ENCODE measurements at places on chromosomes 11 and 22.
A peak's percentile ranks its signal among the peaks of the same experiment; 100 is the strongest.

GRCh38 chr22:22989856-22990255, 80.5 kb upstream of the GNAZ start:
- DNase-seq: no peak

DNA sequence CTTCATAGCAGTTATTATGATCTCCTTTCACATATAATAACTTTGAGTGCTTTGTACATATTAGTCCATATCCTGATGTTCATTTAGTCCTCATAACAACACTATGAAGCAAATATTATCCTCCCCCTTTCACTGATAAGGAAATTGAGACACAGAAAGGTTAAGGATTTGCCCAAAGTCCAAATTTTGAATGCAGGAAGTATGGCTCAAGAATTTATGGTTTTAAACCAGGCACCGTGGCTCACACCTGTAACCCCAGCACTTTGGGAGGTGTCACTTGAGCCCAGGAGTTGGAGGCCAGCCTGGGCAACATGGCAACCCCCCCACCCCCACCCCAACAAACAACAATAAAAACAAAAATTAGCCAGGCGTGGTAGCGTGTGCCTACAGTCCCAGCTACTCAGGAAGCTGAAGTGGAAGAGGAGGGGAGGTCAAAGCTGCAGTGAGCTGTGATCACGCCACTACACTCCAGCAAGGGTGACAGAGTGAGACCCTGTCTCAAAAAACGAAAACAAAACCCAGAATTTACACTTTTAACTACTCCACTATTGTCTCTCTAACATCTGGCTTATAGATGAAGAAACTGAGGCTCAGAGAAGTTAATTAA, 8.6 kb downstream of the CCDC34 start:
- DNase-seq: no peak

GRCh38 chr11:76217653-76218160, 11.4 kb upstream of the WNT11 start:
- no peak for DNase-seq

- DNase-seq: peak; percentile 76
These were observed 19.3 kb downstream of the MTFP1 start for GRCh38 chr22:30444632-30445437.

GRCh38 chr11:122850076-122850631, 11.9 kb downstream of the CRTAM start:
- no peak for DNase-seq

GRCh38 chr11:130037058-130037457, 32.6 kb upstream of the APLP2 start:
- DNase-seq: no peak

DNA sequence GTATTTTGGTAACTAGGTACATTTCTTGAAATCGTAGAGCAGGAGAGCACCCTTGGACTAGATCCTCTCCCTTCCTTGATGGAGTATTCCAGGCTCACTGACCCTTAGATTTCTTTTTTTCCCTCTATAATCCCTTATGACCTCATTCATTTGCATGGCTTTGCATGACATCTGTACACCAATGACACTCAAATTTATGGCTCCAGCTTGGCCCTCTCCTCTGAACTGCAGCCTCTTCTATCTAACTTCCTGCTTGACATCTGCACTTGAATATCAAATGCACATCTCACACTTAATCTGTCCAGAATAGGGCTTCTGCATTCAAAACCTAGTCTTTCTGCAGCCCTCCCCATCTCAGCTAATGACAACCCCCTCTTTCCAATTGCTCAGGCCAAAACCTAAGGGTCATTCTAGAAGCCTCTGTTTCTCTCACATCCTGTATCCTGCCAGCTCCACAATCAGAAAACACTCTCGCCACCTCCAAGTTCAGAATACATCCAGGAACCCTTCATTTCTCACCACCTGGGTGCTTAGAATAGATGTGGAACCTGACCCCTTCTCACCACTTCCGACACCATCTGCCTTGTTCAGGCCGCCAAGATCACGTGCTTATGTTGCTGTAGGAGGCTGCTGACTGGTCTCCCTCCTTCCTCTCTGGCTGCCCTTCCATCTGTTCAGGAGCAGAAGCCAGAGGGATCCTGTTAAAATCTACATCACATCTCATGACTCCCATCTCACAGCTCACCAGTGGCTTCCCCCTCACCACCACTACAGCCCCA, 138.9 kb upstream of the MTNR1B start:
- peak; percentile 49 for DNase-seq

DNA sequence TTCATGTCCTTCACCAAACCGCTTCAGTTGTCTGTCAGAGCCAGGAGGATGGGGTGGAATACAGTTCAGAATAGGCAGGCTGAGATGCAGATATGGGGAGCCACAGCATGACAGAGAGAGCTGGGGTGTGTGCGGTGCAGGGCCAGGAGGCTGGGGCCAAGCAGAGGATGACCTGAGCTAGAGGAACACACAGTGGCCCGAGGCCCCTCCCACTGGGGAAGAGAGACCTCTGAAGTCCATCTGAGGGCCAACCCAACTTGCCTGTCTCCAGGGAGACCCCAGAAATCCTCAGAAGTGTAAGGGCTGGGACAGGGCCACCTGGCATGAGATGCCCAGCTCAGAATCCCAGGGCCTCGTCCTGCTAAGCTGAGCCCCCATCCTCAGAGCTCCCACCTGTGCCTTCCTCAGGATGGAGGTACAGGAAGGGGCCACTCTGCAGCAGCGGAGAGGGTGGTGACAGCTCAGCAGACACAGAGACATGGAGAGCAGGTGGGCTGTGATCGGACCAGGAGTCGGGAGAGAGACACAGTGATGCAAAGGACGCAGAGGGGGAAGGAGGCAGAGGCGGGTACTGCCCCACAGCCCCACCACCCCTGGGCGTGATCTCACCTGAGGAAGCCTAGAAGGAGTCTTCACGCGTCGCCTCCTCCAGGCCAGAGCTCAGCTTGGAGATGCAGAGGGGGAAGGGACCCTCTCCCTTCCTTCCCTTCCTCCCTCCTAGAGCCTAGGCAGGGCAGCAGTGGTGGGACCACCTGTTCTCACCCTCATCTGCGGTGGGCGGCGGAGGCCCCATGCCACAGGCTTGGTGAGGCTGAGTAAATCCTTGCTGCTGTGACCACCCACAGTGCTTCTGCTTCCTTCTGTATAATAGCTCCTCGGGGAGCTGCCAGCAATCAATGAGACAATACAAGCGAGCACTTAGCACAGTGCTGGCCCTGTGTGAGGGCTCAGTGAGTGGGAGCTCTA, 9.1 kb upstream of the TUB start:
- no peak for DNase-seq

DNA sequence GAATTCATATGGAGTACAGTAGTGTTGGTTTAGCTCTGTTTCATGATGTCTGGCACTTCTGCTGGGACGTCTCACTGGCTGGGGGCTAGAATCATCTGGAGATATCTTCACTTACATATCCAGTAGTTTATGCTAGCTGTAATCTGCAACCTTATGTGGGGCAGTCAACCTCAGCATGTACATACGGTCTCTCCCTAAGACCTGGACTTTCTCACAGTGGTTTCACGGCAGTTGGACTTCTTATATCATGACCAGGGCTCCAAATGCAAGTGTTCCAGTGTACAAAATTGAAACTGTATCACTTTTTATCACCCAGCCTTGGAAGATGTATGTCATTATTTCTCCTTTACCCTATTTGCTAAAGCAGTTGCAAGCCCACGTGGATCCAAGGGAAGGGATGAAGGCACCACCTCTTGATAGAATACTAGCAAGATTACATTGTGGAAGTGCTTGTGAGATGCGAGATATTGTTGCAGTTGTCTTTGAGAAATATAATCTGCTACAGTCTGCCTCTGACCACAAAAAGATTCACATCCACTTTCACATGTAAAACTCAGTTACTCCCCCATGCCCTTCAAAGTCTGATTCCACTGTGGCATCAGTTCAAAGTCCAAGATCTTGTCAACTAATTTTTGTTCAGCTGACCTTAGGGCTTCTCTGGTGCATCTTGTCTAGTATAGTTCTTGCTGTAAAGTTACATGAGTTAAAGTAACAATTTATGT, 316.6 kb upstream of the NCAM1 start:
- DNase-seq: no peak

DNA sequence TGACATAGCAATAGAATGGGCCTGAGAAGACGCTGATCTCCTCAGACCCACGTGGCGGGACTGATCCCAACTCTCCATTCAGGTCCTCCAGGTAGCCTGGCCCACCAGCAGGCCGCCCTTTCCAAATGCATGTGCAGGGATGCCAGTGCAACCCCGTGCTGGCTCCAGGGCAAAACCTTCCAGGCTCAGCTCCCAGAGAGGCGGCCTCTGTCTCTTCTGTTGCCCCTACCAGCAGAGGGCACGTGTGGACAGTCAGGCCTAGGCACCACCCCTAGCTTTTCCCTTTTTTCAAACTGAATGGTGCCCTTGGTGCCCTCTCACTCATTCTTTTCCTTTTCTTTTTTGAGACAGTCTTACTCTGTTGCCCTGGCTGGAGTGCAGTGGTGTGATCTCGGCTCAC, 121.7 kb downstream of the OSBP2 start:
- DNase-seq: no peak

GRCh38 chr11:9516113-9516512, 55.3 kb downstream of the ZNF143 start:
- DNase-seq: no peak

- no peak for DNase-seq
These were observed 68.6 kb downstream of the ATXN10 start for GRCh38 chr22:45740236-45740635.

GRCh38 chr11:74989260-74989638, 516 bp downstream of the NEU3 start:
- DNase-seq: no peak

DNA sequence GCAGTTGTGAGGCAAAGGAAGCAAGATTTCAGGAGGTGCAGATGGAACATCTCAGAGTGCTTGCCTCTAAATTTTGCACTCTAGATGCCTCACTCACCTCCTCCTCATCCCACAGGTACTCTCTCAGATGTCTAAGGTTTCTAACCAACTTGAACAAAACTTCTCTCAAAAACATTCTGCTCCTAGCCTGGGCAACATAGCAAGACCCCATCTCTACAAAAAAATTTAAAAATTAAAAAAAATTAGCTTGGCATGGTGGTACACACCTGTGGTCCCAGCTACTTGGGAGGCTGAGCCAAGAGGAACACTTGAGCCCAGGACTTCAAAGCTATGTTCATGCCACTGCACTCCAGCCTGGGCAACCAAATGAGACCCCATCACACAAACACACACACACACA, 4.2 kb downstream of the ZNF280A start:
- no peak for DNase-seq

DNA sequence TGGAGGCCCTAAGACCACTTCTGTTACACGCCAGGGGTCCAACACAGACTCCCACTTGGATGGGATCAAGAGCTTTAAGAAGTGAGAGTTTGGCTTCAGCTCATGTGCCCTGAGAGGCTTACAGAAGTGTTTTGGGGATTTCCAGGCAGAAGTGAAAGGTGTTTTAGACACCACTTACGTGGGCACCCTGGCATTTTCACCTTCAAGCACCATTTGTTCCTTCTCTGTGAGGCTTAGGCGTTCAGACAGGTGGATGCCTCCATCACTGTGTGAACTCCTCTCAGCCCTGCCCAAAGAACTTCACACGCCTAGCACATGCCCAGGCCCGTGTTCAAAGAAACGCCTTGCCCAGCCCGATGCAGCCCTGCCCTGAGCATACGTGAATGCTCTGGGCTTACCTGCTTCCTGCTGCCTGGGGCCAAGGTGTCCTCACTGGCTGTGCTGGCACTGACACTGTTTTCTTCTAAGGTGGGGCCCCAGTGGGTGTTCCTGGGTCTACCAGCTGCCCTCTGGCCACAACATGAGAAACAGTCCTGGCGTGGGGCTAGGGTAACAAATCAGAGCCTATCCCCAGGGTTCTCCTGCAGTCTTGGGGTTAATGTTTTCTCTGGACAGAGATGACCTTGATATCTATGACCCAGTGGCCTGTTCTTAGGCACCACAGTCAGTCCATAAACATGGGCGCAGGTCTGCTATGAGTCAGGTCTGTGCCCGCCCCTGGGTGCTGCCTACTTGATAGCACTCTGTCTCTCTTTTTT, 34.0 kb downstream of the AMPD3 start:
- no peak for DNase-seq

DNA sequence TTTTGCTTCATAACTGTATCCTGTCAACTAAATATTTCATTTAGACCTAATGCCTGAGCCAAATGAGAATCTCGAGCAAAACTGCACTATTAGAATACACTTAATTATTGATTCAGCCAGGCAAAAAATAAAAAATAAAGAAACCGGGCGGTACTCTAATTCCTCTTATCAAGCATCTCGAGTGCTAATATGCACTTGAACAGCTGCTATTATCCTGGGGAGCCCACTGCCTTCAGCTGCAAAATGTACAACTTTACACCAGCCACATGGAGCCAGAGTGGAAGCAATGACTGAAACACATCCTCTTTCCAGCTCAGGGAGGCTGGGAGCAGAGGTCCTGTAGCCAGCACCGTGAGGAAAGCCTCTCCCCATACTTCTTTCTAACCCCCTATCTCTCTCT, 390.0 kb upstream of the CADM1 start:
- DNase-seq: no peak

DNA sequence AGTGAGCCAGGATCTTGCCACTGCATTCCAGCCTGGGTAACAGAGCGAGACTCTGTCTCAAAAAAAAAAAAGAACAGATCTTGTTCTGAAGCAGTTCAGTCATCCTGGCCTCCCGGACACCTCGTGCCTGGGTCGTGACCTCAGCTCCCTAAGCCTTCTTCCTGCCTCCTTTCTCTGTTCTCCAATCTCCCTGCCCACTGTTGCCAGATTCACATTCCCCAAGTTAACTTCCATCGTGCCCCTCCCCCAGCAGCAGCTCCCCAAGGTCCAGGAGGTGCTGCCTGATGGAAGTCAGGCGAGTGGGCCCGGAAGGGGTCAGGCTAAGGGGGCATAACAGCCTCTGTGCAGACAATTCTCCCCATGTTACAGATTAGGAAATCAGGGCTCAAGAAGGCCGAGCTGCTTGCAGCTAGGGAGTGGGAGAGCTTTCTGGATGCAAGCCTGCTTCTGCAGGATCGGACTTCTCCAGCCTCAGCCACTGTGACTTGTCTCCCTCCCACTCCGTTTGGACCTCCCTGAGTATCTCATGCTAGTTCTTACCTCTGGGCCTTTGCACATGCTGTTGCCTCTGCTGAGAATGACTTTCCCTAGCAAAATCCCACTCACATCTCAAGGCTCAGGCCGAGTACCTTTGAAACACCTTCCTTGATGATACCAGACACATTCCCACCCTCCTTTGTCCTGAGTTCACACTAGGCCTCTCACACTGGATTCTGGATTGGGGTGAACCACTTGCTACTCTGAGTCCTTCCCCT, 14.3 kb upstream of the TMEM184B start:
- DNase-seq: no peak

- no peak for DNase-seq
These were observed 108.8 kb downstream of the TTC28 start for GRCh38 chr22:28570696-28571373.

- DNase-seq: no peak
These were observed 245.5 kb downstream of the BRD1 start for GRCh38 chr22:49582181-49582580.

GRCh38 chr11:9823887-9824385, 160.1 kb downstream of the SWAP70 start:
- DNase-seq: no peak

DNA sequence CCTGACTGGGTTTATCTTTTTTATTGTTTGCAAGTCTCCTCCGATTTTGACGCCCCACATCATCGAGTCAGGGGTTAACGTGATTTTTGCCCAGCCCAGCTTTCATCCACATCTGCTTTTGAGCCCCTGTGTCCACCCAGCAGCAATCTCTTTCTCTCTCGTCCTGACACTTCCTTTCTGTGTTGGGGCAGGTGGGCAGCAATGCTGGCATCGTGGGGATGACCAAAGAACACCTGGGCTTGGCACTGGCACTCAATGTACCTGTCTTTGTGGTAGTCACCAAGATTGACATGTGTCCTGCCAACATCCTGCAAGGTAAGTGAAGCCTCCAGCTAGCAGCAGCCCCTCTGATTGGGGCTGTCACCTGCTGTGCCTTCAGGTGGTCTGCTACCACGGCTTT, 15.8 kb downstream of the GTPBP1 start:
- DNase-seq: no peak

Measured in SK-N-DZ (cell line).